ENCODE measurements at places on chromosomes 1 and 21.
A peak's percentile ranks its signal among the peaks of the same experiment; 100 is the strongest.

DNA sequence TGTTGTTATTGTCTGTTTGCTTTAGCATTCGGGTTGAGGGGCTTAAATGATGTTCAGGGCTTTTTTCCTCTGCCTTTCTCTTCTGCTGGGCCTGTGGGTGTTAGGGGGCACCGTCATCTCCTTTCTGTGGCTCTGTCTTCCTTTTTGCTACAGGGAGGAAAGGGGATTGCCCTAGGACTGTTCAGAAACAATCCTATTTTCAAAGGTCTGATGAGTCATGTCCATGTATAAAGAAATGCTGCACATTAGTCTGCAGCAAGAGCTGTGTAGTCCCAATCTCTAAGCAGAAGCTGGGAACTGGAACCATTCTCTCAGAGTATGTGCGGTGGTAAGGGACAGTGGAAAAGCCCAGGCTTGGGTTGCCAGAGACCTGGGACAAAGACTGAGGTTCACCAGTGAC is 462.3 kb downstream of the OMA1 start:
- no peak for DNase-seq

GRCh38 chr1:230251644-230252191 is 174.4 kb downstream of the PGBD5 start:
- no peak for DNase-seq

- DNase-seq = no peak
These were observed 2.7 kb downstream of the IFFO2 start for GRCh38 chr1:18953731-18954231.

DNA sequence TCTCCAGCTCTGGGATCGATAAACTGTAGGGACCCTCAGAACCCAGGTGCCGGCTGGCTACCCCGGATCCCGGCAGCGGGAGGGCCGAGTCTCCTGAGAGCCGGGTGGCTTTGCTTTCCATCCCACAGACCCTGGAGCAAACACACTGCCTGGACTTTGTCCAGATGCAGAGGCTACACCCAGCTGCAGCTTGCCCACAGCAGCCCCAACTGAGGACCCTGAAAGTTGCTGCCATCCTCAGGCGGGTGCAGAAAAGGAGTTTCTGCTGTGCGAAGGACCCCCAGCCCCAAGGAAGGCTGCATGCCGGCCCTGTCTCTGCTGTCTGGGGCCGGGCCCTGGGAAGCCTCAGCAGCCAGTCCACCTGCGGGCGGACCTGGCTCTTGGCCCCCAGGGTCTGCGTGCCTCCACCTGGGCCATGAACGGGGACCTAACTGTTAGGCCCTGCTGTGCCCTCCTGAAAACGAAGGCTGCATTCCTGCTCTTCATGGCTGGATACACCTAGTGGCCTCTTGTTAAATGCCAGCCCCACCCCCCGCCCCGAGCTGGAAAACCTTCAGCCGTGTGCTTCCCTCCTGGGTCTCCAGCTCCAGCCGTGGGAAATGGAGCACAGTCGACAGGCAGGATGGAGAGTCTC is 97.5 kb upstream of the ARHGEF16 start:
- no peak for DNase-seq

- DNase-seq = no peak
These were observed 110.6 kb downstream of the HS2ST1 start for GRCh38 chr1:87024936-87025540.

- DNase-seq = no peak
These were observed 10.2 kb downstream of the SMAP2 start for GRCh38 chr1:40383488-40384412.

GRCh38 chr1:47875831-47876586 is 121.2 kb downstream of the TRABD2B start:
- DNase-seq = no peak

- DNase-seq = no peak
These were observed 19.1 kb downstream of the PDIK1L start for GRCh38 chr1:26130695-26131094.

DNA sequence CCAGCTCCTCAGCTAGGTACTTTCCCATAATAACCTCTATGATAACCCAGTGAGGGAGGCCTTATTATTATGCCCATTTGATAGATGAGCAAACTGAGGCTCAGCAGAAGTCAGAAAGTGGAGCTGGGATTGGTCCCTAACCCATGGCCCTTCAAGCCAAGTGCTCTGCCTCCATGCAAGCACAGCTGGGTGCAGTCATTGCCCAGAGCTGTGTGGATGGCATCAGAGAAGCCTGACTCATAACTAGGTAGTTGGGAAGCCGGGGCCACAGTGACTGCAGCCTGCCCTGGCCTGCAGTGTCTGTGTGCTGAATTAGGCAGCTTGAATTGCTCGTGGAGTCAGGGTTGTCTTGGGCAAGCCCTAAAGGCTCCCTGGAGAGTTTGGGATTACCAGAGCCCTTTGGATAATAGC is 89.9 kb upstream of the SLC2A1 start:
- no peak for DNase-seq

- DNase-seq = no peak
These were observed 8.1 kb downstream of the GNAI3 start for GRCh38 chr1:109556563-109556962.

GRCh38 chr1:117341123-117341522 is 26.1 kb upstream of the MAN1A2 start:
- DNase-seq = no peak

DNA sequence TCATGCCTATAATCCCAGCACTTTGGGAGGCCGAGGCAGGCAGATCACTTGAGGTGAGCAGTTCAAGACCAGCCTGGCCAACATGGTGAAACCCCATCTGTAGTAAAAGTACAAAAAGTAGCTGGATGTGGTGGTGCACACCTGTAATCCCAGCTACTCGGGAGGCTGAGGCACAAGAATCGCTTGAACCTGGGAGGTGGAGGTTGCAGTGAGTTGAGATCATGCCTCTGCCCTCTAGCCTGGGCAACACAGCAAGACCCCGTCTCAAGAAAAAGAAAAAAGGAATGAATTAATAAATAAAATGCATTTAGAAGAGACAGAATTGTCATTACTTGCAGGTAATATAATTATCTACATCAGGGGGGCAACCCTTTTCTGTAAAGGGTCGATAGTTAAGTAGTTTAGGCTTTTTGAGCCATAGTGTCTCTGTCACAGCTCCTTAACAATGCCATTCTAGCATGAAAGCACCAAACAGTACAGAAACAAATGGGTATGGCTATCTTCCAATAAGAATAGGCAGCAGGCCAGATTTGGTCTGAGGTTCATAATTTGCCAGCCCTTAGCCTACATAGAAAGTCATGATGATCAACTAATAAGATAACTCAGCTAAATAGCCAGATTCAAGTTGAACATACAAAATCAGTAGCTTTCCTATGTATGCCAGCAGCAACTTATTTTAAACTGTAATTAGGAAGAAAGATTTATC is 56.8 kb downstream of the RPRD2 start:
- no peak for DNase-seq

- DNase-seq = no peak
These were observed 12.2 kb downstream of the HLX start for GRCh38 chr1:220891224-220892085.

DNA sequence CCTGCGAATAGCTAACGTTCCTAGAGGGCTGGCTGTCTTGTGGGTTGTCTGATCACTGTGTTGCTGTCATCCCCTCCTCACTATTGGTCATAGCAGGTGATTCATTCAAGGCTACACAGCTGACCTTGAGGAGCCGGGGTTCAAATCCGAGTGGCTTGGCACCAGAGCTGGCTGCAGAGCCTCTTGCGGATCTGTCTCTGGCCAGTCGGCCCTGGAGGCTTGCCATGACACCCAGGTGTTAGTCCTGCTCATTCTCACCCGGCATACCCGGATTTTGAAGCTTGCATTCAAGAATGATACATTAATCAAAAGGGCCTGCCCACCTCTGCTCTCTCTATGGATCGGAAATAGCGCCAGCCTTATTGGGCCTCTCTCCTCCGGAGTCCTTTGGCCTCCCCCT is 110.4 kb downstream of the DHRS3 start:
- no peak for DNase-seq

DNA sequence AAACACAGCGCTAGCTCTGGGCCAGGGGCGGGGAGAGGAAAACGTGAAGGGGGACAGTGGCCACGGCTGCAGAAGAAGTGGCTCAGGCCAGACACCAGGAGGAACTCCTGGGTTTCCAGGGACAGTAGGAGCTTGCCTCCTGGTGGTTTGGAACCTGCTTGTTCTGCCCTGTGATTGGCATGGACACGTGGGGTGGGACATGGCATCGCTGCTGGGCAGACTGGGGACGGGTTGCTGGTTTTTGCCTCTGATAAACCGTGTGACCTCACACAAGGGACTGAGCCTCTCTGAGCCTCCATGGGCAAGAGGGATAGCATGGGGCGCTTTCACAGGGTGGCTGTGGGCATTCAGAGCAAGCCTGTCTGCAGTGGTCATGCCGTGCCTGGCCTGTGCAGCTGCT is 7.5 kb upstream of the PLCH2 start:
- DNase-seq = no peak

DNA sequence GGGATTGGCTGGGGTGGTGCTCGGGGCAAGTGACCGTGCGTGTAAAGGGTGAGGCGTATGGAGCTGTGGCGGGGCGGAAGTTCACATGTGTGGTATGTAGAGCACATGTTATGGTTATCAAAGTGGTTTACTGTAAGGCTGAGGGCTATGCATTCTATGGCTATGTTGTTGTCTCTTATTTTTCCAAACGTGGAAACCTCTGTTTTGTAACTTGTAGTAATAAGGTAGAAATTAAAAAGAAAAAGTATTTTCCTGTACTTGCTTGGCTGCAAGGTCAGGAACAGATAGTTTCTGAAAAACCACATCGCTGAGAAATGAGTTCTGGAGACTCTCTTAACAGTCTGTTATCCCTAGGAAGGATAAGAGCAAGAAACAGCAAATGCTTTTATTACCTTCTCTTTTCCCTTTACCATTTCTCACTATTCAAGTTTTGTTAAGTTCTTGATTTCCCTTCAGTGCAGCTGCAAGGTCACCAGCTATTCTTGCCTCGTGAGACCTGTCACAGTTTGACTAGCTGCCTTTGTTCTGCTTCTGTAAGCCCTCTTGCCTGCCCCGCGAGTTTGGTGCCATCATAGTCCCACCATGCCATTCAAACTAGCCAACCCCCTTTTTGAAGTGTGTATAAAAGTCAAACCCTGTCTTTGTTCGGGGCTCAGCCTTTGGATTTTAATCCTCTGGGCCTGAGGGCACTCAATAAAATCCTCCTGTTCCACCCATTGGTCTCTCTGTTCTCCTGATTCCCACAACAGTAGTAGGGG is 9.5 kb downstream of the RNU1-2 start:
- peak; percentile 70 for DNase-seq

- no peak for DNase-seq
These were observed 100.3 kb downstream of the PHTF1 start for GRCh38 chr1:113659035-113659434.

GRCh38 chr1:15748690-15749398 is 6.5 kb downstream of the TMEM82 start:
- DNase-seq = no peak

DNA sequence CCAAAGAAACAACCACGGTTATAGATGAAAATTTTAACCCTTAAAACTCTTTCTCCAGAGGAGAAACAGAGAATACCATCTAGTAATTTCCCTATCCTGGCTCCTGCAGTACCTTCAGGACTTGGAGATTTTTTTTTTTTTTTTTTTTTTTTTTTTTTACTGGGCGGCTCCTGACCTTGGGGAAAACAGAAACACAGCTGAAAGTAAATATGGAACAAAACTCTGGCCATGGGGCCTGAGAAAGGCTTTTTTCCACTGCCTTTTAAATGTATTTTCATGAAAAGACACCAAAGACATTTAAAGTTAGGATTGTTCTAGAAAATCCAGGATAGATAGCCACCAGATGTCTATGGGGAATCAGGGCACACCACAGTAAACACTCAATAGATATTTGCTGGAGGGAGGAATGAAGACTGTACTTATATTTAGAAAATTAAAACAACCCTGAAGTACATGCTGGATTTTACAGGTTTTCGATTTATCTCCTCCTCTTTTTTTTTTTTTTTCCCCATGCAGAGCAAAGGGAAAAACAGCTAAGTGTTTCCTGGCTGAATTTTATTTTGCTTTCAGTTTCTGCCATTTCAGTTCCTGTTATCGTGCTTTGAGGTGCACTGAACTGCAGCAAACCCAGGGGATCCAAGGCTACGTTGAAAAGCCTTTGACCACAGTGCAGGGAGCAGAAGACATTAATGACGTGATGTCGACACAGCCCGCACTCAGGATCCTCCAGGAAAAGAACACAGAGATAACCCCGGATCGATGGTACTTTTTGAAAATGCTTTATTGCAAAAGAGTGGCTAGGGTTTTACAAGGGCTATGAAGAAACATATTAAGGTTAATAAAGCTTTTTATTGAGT is 35.7 kb upstream of the CNN3 start:
- peak; percentile 10 for DNase-seq

- DNase-seq = no peak
These were observed 940 bp downstream of the NES start for GRCh38 chr1:156676114-156676819.

DNA sequence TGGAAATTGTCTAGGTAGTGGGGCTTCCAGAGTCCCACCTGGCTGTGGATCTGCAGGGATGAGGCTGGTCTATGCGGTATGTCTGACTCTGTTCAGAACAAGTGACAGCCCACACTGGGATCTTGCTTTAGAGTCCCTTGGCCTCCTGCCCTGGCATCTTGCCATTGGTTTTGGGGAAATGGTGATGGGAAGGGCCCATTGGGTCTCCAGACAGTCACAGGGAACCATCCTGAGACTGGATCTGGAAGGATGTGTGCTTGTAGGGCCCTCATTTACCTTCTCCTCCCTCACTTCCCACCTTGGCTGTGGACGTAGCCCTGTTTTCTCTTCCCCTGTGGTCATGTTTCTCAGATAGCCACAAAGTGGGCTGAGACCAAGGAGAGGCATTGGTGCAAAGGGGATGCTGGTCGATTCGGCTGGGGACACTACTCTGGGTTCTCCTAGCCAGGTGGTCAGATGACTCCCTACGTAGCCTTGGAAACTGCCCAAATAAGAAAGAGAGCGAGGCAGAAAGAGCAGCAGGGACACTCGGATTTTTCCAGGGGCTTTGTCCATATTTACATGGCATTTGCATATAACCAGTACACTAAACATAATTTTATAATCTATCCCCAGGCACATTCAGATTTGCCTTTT is 15.1 kb downstream of the SOX13 start:
- DNase-seq = no peak

DNA sequence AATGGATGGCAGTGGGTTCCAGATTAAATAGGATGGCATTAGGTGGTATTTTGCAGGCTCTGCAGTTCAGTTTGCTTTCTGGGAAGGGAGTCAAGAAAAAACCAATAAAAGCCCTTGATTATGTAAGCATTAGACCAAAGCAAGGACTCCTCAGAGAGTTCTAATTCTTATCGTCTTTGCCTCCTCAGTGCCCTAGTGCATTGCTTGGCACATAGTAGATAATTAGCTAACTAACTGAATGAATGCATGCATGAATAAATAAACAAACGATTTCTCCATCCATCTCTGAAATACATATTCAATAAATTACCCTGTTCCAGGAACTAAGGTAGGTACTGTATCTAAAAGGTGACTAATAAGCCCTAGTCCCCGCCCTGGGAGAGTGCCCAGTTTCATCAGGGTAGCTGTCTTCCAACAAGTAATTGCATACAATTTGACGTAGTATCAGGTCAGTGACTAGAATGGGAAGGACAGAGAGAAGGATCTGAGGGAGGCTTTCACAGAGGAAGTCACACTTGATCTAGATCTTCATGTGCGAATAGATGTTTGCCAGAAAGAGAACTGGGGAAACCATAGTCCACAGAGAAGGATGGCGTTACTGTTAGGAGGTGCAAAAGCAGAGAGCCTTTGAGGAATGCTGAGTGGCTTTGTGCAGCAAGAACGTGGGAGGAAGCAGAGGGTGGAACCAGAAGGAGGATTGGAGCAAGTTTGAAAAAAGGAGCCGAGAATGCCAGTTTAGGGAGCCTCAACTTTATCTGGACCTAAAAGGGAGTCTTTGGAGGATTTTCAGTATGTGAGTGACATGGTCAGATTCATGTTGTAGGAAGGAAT is 111.4 kb downstream of the TBX19 start:
- DNase-seq = no peak

GRCh38 chr21:36478207-36478701 is 1.7 kb downstream of the CLDN14 start:
- peak; percentile 65 for DNase-seq
